ENCODE measurements at places on chromosomes 2 and 18. TPM values are rescaled to one million over a fixed set of nuclear protein-coding genes. Genes with fewer than 3 reads are reported as not detected.

DNA sequence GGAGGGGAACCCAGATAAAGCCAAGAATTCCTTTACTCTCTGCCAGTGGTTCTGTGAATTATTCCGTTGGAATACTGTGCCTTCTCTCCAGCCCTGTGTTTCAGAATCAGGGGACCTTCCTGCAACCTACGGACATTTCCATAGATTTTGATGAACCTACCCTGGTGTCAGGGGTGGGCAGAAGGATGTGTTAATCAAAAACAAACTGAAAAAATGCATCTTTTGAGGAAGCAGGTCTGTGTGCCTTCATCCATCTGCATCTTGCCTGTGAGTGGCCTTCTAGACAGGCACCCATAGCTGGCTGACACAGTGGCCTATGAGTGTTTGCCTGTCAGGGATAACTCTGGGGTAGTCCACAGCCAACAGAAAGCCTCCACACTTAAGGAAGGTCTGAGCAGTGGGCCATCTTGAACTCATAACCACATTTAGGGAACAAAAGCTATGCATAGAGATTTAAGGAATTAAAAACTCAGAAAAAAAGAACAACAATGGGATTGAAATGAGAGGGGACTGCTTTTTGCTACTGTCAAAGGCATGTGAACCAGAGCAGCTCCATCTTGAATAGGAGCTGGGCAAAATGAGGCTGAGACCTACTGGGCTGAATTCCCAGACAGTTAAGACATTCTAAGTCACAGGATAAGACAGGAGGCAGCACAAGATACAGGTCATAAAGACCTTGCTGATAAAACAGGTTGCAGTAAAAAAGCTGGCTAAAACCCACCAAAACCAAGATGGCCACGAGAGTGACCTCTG is 45.9 kb upstream of the ITGA6 start:
- no peak for DNase-seq
- no peak overlapping the region for H3K4me3 ChIP-seq
- H3K4me1 ChIP-seq, result no peaks in the 10 kb centered on the region
- H3K36me3 ChIP-seq, result no peaks in the 10 kb centered on the region

DNA sequence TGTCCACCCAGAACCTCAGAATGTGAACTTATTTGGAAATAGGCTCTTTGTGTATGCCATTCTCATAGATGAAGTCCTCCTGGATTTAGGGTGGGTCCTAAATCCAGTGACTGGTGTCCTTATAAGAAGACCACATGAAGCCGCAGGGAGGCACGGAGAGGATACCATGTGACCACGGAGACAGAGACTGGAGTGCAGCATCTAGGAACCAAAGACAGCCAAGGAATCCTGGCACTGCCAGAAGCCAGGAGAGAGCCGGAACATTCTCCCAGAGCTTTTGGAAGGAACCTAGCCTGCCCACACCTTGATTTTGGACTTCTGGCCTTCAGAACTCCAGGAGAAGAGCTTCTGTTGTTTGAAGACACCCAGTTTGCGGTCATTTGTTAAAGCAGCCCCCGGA is 49.7 kb downstream of the ARL4C start:
- peak overlapping the region; percentile 73 for H3K4me3 ChIP-seq
- H3K4me1 ChIP-seq, result peaks cover 84% of the 10 kb centered on the region
- no peak for DNase-seq
- H3K27ac ChIP-seq, result peak overlapping the region; percentile 96

Gene ONECUT2
- total RNA-seq, result not detected

GRCh38 chr2:65016789-65017188 is 27.6 kb downstream of the SLC1A4 start:
- no peak overlapping the region for H3K27ac ChIP-seq
- H3K4me3 ChIP-seq, result no peak overlapping the region
- DNase-seq, result no peak
- no peaks in the 10 kb centered on the region for H3K27me3 ChIP-seq
- peaks cover 36% of the 10 kb centered on the region for H3K36me3 ChIP-seq

Gene TMEM17
- 0.21 TPM for total RNA-seq

- no peak overlapping the region for H3K27ac ChIP-seq
- peaks cover 31% of the 10 kb centered on the region for H3K36me3 ChIP-seq
- no peak overlapping the region for H3K4me3 ChIP-seq
- H3K4me1 ChIP-seq, result peaks cover 34% of the 10 kb centered on the region
- no peak for DNase-seq
- no peaks in the 10 kb centered on the region for H3K27me3 ChIP-seq
Observed at GRCh38 chr2:136113209-136113971, 4.6 kb downstream of the CXCR4 start.

DNA sequence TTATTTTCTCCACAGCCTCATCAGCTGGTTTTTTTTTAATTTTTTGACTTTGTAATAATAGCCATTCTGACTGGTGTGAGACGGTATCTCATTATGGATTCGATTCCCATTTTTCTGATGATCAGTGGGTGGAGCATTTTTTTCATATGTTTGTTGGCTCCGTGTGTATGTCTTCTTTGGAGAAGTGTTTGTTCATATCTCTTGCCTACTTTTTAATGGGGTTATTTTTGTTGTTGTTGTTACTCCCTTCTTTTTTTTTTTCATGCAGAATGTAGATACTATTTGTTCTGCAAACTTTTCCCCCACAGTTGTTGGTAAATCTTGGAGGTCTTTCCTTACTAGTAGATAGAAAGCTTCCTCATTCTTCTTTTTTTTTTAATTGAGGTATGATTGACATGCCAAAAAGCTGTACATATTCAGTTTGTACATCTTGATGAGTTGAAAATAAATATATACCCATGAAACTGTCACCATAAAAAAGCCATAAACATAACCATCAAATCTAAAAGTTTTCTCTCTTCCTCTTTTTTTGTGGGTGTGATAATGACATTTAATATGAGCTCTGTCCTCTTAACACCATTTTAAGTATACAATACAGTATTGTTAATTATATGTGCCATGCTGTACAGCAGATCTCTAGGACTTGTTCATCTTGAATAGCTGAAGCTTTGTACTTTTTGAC is 21.8 kb upstream of the NT5DC4 start:
- no peak overlapping the region for H3K27ac ChIP-seq
- no peaks in the 10 kb centered on the region for H3K27me3 ChIP-seq
- H3K4me3 ChIP-seq, result no peak overlapping the region
- DNase-seq, result no peak
- H3K4me1 ChIP-seq, result no peaks in the 10 kb centered on the region

- H3K4me3 ChIP-seq, result no peak overlapping the region
- no peak for DNase-seq
- no peaks in the 10 kb centered on the region for H3K36me3 ChIP-seq
- no peaks in the 10 kb centered on the region for H3K4me1 ChIP-seq
- no peak overlapping the region for H3K27ac ChIP-seq
- peaks cover 10% of the 10 kb centered on the region for H3K27me3 ChIP-seq
Observed at GRCh38 chr18:36265015-36265414, 32.5 kb upstream of the FHOD3 start.

GRCh38 chr18:362311-363290 is 94.8 kb upstream of the THOC1 start:
- H3K4me1 ChIP-seq, result no peaks in the 10 kb centered on the region
- H3K27ac ChIP-seq, result no peak overlapping the region
- no peak for DNase-seq
- no peaks in the 10 kb centered on the region for H3K36me3 ChIP-seq
- H3K4me3 ChIP-seq, result no peak overlapping the region
- peaks cover 4% of the 10 kb centered on the region for H3K27me3 ChIP-seq

Measured in activated naive CD4-positive, alpha-beta T cell treated with anti-CD3 and anti-CD28 coated beads for 36 hours (primary cell).